ENCODE measurements at places on chromosomes 6 and 20. TPM values are rescaled to one million over a fixed set of nuclear protein-coding genes. Genes with fewer than 3 reads are reported as not detected.

Gene SLC17A3
- not detected for polyA plus RNA-seq

Gene PAK5
- polyA plus RNA-seq: 8.4 TPM

Gene C6orf141
- not detected for polyA plus RNA-seq

Gene BMP5
- polyA plus RNA-seq: not detected

Gene SOX12
- polyA plus RNA-seq: 0.98 TPM

Gene HDGFL1
- not detected for polyA plus RNA-seq

Gene PNPLA1
- polyA plus RNA-seq: not detected

Gene HLA-G
- polyA plus RNA-seq: not detected

Gene AGER
- polyA plus RNA-seq: not detected

Gene HLA-DPA1
- 0.92 TPM for polyA plus RNA-seq

Gene ZBTB12
- polyA plus RNA-seq: not detected

Gene OVOL2
- 0.98 TPM for polyA plus RNA-seq

Gene RPS18
- 709 TPM for polyA plus RNA-seq

Gene SYCP2
- polyA plus RNA-seq: 5.9 TPM

Gene TREML2
- polyA plus RNA-seq: not detected

Gene ZNF311
- polyA plus RNA-seq: 0.77 TPM

Gene SULF2
- polyA plus RNA-seq: 288 TPM

Gene SRSF12
- 8.6 TPM for polyA plus RNA-seq

Gene CASS4
- not detected for polyA plus RNA-seq

Gene ADGB
- polyA plus RNA-seq: not detected

Gene L3MBTL1
- polyA plus RNA-seq: 3.1 TPM

Gene BANF2
- polyA plus RNA-seq: 21.1 TPM

Gene OTOR
- polyA plus RNA-seq: 35.0 TPM

Gene ADGRF4
- polyA plus RNA-seq: not detected

Gene CYP24A1
- polyA plus RNA-seq: not detected

Gene ALDH8A1
- polyA plus RNA-seq: 1.2 TPM

Gene SYNGAP1
- polyA plus RNA-seq: 0.24 TPM

Gene POM121L2
- not detected for polyA plus RNA-seq
